GM20000 (cell line): ENCODE measurements at places on chromosomes 12 and 14.

GRCh38 chr12:101042211-101042610, 167.8 kb downstream of the SLC5A8 start:
- DNase-seq = no peak

DNA sequence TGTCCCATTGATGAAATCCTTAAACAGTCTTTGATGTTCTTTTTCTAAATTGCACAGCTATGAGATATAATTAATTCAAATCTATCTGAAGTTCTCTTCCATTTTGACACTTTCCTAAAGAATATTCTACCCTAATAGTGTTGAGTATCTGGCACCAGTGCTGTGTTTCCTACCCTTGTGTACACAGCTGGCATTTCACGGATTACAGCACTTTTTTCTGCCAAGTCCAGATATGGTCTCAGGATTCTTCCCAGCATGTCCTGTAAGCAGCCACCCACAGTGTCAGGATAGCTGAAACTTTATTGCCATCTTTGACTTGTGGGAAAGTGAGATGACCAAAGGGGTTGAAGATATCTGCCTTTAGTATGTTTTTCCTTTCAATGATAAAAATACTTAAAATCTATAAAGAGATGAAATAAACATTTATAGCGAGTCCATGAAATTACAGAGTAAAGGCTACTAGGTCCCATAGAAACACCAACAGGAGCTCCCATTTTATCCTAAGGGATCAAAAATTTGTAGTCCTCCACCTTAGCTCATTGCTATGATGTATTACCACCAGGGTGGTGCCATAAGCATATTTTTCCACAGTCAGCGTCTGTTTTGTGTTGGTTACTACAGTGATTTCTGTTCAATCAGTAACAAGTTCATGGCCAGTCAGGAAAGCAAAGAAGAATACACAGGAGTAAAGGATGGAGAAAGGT, 96.7 kb downstream of the TRHDE start:
- no peak for DNase-seq

DNA sequence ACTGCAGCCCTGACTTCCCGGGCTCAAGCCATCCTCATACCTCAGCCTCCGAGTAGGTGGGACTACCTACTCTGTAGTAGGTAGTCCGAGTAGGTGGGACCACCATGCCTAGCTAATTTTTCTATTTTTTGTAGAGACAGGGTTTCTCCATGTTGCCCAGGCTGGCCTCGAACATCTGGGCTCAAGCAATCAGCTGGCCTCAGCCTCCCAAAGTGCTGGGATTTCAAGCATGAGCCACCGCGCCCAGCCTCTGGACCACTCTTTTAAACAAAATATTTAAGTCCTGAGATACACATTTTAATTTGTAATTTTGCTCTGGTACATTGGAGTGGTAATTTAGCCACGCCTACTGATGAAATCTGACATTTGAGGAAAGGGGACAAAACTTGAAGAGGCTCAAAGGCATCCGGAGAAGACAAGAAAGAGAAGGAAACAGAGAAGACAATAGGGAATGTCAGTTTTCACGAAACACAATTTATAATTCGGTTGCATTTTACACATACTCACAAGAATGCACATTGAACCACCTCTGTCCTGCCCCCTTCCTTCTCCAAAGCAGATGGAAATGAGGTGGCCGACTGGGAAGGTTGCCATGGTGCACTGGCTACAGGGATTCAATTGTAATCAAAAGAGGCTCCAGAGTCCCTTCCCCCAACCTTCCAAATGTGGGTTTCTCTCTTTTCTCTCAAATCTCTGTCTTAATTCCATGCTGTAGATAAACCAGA, 9.7 kb upstream of the TUBA1A start:
- no peak for DNase-seq

GRCh38 chr12:43063650-43064049, 474.1 kb upstream of the PRICKLE1 start:
- DNase-seq = no peak
